Mesenchymal stem cell (in vitro differentiated cells and primary cell): ENCODE measurements at places on chromosomes 7 and 10.

- DNase-seq = no peak
Observed at GRCh38 chr10:108036265-108036664, 871.8 kb upstream of the SORCS1 start.

GRCh38 chr10:33045421-33045820 is 87.4 kb upstream of the ITGB1 start:
- DNase-seq = no peak

DNA sequence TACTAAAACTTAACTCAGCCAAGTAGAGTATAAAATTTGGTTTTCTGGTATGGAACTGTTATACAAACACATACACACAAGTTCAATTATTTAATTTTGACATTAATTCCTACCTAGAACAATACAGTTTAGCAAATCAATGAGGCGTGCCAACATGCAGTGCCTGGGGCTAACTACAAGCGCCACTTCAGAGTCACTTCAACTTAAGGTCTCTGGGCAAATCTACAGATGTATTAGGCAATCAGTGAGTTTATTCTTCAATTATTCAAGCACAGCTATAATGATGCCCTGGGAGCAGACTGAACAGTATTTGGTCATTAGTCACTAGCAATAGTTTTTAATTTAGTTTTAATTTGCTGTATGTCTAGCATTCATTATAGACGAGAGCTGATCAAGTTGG is 51.6 kb downstream of the HIBADH start:
- no peak for DNase-seq

GRCh38 chr10:45395554-45395953 is 21.5 kb downstream of the ALOX5 start:
- DNase-seq = no peak

DNA sequence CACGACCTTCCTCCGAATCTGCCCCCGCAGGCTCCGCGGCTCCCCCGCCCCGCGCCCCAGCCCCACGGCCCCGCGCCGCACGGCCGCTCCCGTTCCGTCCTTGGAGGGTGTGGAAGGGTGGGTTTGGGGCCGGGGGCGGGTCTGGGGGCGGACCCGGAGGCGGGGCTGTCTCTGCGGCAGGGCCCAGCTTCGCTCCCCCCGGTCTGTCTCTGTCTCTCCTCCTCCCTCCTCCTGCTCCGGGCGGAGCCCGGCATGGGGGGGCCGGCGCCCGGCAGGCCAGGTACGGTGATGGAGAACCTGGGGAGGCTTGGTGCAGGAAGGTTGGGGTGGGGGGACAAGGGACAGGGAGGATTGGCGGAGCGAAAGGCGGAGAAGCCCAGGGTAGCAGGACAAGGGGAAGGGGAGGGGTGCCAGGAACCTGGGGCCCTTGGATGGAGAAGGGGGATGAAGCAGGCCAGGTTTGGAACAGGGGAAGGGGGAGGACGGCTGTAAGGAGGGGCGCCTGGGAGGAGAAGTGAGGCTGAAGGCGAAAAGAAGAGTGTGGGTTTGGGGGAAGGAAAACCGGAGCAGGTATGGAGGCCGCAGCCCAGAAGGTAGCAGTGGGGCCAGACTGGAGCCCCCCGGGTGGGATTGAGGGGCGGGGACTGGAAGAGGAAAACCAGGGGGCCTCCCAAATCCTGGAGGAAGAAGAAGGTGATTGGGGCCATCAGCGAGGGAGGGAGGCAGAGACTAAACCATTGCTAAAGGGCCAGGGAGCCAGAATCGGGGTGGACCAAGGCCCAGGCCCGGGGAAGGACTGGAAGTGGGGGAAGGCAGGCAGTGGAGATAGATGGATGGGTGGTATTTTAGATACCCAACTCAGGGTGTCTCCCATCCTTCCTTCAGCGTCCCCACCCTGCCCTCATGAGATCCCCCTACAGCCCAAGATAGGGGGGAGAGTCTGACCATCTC is at the start of gene NYAP1:
TSS of gene NYAP1 (plus strand) at position 206 of the 951 bp plus-strand sequence. CDS start 1,385 bp downstream, outside the sequence.
- peak; percentile 60 for DNase-seq

GRCh38 chr7:137838706-137839315 is 8.0 kb downstream of the DGKI start:
- no peak for DNase-seq

DNA sequence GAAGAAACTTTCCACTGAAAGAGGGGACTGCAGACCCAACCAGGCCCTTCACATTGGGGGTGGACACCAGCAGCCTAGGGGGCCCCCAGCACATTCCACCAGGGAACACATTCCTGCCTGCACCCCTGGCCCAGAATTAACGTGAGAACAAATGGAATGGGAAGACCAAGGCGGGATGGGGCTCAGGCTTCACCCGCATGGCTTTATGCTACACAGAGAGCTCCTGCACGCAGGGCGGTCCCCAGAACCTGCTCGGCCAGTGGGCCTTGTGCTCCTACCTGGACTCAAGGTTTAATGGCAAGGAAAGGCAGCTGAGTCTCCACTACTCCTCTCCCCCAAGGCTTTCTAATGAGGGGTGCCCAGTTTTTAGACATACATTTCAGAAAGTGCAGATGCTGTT is 146.3 kb upstream of the GPR26 start:
- no peak for DNase-seq

- DNase-seq = no peak
Observed at GRCh38 chr7:150735596-150736358, 1.4 kb upstream of the GIMAP5 start.
